ENCODE measurements at places on chromosomes 7 and 10.
A peak's percentile ranks its signal among the peaks of the same experiment; 100 is the strongest.

- DNase-seq = no peak
These were observed 139.8 kb upstream of the TNS3 start for GRCh38 chr7:47721670-47722069.

DNA sequence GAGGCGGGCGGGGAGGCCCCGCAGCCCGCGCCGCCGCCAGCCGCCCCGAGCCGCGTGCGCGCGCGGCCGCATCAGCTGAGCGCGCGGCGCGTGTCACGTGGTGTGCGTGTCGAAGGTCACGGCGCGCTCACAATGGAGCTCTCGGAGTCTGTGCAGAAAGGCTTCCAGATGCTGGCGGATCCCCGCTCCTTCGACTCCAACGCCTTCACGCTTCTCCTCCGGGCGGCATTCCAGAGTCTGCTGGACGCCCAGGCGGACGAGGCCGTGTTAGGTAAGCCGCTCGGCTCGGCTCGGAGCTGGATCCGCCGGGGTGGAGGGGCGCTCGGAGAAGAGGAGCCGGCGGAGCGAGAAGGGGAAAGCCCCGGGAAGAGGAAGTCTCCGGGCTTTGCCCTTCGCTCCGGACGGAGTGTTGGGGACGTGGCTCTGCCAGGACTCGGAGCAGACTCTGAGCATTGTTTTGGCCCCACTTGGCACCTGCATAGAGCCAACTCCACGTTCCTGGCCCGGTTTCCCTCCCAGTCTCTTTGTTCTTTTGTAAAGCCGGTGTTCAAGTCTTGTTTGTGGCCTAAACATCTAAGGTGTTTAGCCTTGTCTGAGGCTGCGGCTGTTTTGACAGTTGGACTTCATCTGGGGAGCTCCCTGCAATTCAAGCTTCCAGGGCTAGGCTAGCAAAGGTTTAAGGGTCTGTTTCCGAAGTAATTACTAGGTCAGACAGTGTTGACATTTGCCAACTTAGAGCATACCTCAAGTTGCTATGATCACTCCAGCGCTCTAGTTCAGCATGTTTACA, at the start of gene COMMD3:
Gene COMMD3, plus strand, starts transcription at position 103 of the 790 bp plus-strand sequence. Its CDS starts 30 bp downstream, at position 133.
- peak; percentile 32 for DNase-seq

- no peak for DNase-seq
These were observed 159.1 kb downstream of the CREB5 start for GRCh38 chr7:28571405-28571804.

DNA sequence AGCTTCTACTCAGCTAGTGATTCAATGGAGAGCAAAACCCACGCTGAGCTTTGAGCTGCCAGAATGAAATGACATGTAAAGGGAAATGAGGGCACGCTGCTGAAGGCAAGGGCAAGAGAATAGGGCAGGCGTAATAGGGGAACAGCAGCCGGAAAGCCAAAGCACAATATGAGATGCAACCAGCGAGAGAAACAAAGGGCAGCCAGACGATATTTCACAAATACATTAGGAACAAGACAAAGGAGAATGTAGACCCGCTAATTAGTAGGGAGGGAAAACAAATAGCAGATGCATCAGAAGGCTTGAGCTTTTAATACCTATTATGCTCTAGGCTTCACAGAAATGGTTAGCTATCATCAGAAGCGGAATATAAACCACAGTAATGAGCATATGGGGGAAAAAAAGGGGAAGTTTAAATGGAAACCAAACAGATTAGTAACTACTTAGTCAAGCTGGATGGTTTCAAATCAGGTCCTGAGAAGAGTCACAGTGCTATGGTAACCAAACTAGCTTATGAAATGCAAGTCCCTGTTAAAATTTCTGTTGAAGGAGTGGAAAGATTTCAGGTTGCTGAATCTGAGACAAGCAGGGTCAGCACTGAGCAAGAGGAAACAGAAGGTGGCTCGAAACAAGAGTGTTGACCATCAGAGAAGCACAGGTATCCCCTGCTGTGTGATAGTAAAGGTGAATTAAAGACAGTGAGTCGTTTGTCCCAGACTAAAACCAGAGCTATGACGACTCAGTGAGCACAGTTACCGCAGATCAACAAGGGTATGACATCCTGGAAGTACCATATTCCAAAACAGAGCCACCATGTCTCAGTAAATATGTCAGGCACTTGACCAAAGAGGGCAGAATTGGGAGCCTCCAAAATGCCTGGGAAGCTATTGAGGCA, 496.9 kb upstream of the CELF2 start:
- no peak for DNase-seq

- no peak for DNase-seq
These were observed 105.7 kb downstream of the ATE1 start for GRCh38 chr10:121822180-121822579.

DNA sequence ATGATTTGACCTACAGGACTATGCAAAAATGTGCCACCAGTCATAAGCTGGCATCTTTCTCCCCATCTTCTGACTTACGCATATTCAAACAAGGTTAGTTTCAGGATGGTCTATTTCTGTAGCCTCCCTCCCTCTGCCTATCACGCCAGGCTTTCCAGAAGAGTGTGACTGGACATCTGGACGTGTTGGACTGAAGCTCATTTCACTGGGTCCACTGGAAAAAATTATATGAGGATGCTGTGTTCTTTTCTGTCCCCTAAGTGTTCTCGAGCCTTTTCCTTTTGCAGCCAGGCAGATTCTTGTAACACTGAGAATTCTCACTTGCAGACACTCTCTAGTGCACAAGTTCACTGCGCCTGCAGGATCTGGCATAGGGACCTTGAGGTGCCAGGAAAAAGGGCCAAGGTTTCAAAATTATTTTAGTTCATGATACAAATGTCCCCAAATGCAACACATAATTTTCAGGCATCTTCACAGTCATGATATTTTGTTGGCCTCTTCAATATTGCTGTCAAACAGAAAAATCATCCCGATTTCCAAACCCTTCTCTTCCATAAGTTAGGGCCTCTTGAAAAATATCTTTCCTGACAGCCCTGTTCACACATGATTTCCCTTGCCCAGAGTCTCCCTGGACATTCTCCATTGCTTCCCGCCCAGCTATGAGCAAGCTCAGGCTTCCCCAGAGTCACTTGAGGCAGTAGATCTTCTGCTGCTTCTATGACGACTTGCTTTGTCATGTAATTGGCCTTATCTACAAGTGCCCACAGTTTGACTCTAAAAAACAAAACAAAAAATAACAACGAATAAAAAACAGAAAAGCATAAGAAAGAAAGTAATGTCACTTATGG, 170.4 kb downstream of the BMPER start:
- no peak for DNase-seq

GRCh38 chr7:55309040-55309991, 55.8 kb upstream of the LANCL2 start:
- no peak for DNase-seq

DNA sequence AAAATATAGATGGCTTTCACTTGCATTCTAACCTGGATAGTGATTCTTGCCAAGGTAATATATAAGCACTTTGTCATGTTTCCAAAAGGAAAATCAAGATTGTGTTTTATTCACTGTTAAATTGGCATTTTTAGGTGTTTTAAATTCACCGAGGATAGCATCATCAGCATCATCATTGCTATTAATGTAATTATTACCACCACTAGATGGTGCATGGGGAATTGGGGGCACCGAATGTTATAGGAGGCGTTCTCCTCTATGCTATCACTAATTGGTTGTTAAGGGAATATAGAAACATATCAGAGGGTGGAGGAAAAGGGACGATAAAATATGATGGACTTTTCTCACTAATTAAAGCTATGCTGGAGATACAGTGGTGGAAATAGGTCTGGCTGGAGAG, 95.5 kb downstream of the CELF2 start:
- no peak for DNase-seq

- no peak for DNase-seq
These were observed 1180.3 kb downstream of the TYW1 start for GRCh38 chr7:68176974-68177373.

DNA sequence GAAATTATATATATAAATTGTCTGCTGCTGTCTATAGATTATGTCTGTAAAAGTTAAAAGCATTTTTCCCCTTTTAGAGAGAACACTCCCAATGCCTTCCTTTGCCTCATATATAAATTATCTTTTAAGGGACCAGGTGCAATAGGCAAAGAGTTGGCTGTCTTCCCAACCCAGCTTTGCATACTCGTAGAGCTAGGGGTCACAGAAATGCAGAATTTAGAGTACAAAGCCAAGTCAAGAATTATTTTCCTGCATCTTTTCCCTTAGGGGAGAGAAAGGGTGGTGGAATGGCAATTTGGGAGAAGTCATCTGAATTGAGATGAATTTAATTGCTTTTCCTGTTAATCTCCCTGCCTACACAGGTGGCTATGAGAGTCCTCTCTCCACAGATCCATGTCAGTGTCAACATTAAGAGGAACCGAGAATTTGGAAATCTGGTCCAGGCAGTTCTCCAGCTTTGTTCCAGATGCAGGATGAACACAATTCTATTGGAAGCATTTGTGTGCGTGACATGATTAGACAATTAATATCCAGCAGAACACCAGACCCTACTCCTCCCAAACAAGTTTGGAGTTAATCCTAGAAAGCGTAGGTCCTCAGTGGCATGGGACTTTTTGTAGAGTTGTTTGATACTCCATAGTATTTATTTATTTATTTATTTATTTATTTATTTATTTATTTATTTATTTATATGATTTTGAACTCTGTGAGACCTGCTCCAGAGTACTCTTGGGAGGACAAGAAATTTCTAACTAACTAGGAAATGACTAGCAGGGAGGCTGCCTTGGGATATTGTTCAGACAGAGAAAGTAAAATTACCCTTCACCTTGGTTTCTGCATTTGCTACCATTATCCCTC, 80.3 kb upstream of the SKAP2 start:
- no peak for DNase-seq

GRCh38 chr10:70858759-70859158, 29.6 kb downstream of the PCBD1 start:
- DNase-seq = no peak

DNA sequence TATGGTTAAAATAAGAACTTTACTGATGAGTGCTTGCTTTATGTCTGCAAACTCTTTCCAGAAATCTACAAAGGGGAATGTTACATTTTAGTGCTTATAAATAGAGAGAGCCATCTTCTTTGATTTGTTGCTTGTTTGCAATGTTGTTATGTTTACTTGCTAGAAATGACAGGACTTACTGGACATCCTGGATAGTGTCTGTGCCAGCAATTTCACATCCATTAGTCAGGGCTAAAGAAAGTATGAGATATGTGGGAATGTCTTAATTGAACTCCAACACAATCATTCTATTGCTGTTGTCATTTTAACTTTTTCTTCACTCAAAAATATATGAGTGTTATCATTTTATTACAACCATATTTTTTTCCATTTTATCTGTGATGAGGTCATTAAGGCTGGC, 453.2 kb downstream of the TNS3 start:
- DNase-seq = no peak

DNA sequence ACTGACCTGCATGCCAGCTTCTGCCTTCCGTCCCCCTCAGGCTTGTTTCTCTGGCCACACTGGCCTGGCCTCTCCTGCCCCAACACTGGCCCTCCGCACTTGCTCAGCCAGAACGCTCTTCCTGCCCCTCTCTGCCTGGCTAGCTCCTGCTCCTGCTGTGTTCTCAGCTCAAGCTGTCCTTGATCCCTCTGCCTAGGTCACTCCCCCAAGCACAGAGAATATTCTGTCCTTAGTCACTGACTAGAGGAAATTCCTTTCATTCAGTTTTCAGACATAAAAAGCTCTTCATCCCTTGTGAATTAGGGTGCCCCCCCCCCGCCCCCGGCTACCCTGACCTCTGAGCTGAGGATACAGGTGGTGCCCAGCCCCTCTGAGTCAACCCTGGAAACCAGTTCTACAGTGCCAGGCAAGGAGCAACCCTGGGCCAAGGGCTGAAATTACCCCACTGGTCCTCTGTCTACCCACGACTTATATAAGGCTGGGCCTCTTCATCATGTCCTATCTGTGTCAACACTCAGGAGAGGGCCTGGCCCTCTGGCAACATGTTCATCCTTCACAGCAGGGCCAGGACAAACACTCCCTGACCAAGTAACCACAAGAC, 6.6 kb upstream of the SGPL1 start:
- no peak for DNase-seq

GRCh38 chr10:44245601-44245938, 139.3 kb downstream of the CXCL12 start:
- no peak for DNase-seq

DNA sequence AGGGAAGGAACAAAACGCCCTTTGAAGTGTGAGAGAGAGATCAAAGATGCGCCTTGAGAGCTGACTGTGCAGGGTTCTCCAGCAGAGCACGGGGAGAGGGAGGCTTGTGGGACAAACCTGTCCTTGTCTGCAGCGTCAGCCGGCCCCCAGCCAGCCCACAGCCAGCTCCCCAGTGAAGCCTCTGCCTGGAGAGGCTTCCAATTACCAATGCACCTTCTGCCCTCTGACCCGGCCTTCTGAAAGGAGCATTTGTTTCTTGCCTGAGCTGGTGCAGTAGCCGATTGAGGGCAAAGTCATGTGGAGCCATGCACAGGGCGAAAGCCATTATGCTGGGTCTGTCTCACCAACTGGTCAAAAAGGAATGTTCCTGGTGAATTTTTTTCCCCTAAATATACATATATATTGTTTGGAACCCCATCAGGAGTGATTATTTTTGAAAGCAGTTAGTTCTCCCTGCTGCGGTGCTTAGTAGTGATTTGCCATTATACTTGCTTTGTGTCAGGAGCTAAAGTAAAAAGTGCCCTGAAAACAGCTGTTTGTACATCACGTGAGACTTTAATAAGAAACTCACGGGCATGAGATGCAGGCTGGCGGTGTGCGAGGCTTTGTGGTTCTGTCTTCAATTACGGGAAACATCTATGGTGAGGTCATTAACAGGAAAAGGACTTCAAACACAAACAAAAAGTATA, 268.6 kb downstream of the KLF6 start:
- DNase-seq = no peak

- DNase-seq = no peak
These were observed 100.7 kb upstream of the AFAP1L2 start for GRCh38 chr10:114504769-114505579.

DNA sequence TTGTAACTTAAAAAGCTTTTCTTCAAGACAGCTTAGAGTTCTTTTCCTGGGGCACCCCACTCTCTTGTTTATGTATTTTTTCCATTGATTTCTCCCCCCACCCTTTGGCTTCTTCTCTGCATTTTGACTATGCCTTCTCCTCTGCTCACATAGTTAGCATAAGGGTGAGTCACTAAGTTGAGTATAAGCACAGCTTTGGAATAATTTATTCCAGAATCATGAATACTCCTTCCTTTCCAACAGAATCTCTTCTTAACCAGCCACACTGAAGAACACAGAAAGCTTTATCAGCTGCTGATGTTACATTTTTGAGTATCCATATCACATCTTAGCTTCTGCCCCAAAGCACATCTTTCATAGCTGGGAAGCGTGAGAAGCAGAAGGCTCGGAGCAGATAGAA, 449.5 kb upstream of the MKI67 start:
- no peak for DNase-seq

GRCh38 chr7:71389976-71390375, 258.0 kb downstream of the GALNT17 start:
- no peak for DNase-seq
